ENCODE measurements at places on chromosomes 4 and X. TPM values are rescaled to one million over a fixed set of nuclear protein-coding genes. Genes with fewer than 3 reads are reported as not detected.

- no peaks in the 10 kb centered on the region for H3K27me3 ChIP-seq
- H3K4me3 ChIP-seq, result no peak overlapping the region
Measured at GRCh38 chr4:16642897-16643296, 255.5 kb downstream of the LDB2 start.

DNA sequence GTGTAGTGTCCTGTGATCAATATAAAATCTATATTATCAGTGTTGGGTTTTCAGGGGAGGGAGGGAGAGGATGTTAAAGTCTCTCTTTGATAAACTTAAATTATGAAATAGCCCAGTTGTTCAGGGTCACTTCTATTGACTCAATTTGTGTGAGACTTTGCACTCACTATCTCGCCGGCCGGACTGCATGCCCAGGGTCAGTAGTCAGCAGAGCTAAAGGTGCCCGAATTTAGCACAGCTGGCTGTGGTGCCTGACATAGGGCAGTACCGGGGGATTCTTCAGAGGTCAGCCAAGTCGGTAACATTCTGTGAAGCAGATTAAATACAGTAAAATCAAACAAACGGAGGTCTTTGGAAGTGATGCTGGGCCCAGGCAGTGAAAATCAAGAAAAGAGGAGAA lies 19.2 kb downstream of the GABRQ start:
- H3K27me3 ChIP-seq, result peaks cover 5% of the 10 kb centered on the region
- H3K36me3 ChIP-seq, result no peaks in the 10 kb centered on the region
- H3K4me3 ChIP-seq, result no peak overlapping the region

DNA sequence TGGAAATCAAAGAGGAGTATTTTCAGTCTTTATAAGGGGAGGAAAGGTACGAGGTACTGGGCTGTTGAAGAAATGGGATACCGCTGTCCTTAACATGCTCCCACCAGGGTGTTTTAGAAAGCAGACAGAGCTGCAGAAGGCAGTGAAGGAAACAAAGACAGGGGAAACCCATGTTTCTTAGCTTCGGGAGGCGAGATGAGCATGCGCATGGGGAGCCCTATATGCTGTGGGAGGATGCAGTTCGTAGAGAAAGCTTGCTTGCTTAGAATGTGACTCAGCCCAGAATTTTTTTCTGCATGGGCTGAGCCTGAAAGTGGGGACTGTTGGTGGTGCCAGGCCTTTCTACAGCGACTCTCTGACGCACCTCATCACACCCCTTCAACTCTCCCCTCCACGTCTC lies 28.8 kb upstream of the SCOC start:
- H3K4me1 ChIP-seq, result no peaks in the 10 kb centered on the region
- H3K27ac ChIP-seq, result no peak overlapping the region
- no peaks in the 10 kb centered on the region for H3K36me3 ChIP-seq
- no peak overlapping the region for H3K4me3 ChIP-seq
- peaks cover 11% of the 10 kb centered on the region for H3K27me3 ChIP-seq
- DNase-seq, result no peak

GRCh38 chrX:155065035-155065734 lies 5.8 kb downstream of the CMC4 start:
- no peaks in the 10 kb centered on the region for H3K27me3 ChIP-seq
- no peaks in the 10 kb centered on the region for H3K36me3 ChIP-seq
- no peak for DNase-seq
- peaks cover 22% of the 10 kb centered on the region for H3K4me1 ChIP-seq
- no peak overlapping the region for H3K4me3 ChIP-seq

- no peak for DNase-seq
- no peak overlapping the region for H3K4me3 ChIP-seq
- H3K4me1 ChIP-seq, result no peaks in the 10 kb centered on the region
- no peaks in the 10 kb centered on the region for H3K36me3 ChIP-seq
Measured at GRCh38 chrX:112669824-112670223, 9.9 kb downstream of the LHFPL1 start.

DNA sequence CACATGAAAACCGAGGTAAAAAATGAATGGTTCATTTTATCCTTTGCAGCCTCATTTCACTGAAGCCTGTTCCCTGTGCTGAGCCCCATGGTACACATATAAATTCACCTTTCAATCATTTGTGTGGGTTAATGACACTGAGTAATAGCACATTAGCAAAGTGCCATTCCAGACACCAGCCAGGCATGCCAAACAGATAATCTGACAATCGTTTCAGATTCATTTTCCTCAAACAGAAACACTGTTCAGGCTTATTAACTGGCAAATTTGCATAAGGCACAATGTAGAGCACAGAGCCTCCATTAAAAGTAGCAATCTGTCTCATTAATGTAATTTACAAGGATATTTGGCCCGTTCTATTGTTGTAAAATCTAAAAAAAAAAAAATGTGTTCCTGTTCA lies 76.2 kb downstream of the UNC5C start:
- no peaks in the 10 kb centered on the region for H3K27me3 ChIP-seq
- no peak overlapping the region for H3K27ac ChIP-seq
- no peak for DNase-seq
- H3K36me3 ChIP-seq, result no peaks in the 10 kb centered on the region
- no peak overlapping the region for H3K4me3 ChIP-seq
- no peaks in the 10 kb centered on the region for H3K4me1 ChIP-seq

DNA sequence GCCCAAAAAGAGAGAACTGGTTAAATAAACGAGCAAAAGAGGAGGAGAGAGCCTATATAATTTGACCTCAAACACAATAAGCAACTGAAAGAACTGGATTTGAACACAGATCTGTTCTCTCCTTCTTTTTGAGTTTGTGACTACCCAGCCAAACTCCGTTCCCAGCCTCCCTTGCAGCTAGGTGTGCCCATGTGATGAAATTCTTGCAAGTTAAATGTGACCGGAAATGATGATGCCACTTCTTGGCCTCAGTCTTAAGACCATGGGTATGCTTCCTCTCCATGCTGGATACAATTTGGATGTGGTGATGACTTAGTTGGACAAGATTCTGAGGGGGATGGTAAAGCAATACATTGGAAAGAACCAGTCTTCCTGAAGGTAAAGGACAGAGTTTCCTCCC lies 204.1 kb downstream of the PTTG2 start:
- H3K4me3 ChIP-seq, result no peak overlapping the region
- peaks cover 18% of the 10 kb centered on the region for H3K36me3 ChIP-seq
- H3K27ac ChIP-seq, result peak overlapping the region; percentile 86
- H3K4me1 ChIP-seq, result peaks cover 63% of the 10 kb centered on the region

XPNPEP2 gene
- total RNA-seq, result 0.24 TPM

TMSB15B gene
- total RNA-seq, result 8.6 TPM

IL2RG gene
- 397 TPM for total RNA-seq

RAP2C gene
- 37.6 TPM for total RNA-seq

NAT8L gene
- 8.0 TPM for total RNA-seq

ADH1A gene
- not detected for total RNA-seq

CFI gene
- 0.10 TPM for total RNA-seq

PRDM8 gene
- total RNA-seq, result 11.9 TPM
